GM13977 (cell line): ENCODE measurements at places on chromosomes 1 and 21.

DNA sequence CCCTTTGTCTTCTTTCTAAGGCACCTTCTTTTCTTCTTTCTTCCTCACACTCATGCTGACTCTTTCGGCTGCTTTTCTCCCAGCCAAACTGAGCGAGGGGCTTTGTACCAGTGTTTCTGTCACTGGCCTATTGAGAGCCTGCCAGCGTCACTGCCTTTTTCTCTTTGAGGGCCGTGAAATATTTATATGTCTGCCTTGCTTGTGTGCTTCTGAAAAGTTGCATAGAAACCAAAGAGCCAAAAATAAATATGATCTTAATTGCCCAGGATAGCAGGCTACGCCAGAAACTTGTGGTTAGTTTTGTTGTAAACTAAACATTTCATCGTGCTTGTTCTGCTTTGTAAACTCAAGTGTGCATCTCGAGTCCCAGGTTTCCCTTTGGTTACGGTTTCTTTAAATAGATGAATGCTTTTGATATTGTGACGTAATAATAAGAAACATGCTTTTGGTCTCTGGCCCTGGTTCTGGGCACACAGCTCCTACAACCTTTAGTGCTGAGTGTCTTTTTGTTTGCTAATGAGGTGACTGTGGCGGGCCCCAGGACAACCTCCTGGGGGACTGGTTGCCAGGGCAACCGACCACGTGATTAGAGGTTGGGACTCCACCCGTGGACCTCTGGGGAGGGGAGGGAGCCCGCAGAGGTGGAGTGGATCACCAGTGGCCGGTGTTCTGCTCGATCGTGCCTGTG, 10.8 kb downstream of the SLC37A1 start:
- peak; percentile 83 for DNase-seq

DNA sequence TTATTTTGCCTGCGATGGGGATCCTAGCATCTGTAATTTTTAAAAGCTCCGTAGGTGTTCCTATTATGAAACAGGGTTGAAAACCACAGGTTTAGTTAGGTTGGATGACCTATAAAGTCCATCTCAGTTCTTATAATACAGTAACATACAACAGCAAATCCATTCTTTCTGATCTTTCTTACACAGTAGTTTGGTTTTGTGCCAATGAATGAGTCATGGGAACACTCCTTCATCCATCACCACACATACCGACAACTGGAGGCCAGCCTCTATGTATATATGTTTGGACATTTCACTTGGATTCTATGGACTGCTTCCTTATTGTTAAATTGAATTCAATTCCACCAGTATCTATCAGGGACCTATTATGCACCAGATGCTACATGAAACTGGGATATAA, 118.4 kb upstream of the L1TD1 start:
- DNase-seq, result no peak

DNA sequence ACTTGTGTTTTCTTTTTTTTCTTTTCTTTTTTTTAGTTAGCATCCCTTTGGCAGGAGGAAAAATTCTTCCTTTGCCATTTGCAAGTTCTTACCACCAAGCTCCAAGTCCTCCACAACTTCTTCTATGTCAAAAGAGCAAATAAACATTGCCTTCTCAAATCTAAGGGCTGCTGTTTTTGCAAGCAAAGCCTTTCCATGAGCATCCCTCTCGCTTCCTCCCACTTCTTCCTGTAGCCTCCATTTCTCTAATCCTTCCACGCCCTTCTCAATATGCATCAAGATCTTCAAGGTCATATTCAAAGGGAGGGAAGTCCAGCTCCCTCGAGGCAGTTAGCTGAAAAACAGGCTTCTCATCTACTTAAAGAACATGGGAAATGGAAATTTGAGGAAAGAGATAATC, 147.1 kb downstream of the ADSS2 start:
- no peak for DNase-seq

DNA sequence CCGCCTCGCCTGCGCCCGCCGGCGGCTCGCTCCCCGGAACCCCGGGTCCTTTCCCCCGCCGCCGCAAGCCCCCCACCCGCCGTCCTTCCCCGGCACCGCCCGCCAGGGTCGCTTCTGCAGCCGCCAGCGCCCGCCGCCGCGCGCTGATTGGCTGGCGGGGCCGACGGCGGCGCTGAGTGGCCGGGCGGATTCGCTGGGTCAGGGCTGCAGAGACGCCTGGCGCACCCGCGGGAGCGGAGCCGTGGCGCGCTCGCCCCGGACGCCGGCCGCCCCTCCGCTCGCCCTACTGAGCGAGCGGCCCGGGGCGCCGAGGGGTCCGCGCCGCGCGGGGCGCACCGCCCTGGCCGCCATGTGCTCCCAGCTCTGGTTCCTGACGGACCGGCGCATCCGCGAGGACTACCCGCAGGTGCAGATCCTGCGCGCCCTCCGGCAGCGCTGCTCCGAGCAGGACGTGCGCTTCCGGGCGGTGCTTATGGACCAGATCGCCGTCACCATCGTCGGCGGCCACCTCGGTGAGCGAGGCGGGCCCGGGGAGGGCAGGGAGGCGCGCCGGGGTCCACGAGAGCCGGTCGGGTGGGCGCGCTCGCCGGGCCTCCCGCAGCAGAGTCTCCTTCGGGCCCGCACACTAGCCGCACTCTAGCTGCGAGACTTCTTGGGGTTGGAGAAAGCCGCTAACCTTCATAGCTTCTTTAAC, at the start of gene RIMKLA:
Gene RIMKLA, plus strand, starts transcription at position 207 of the 694 bp plus-strand sequence. Its CDS starts 143 bp downstream, at position 350.
- DNase-seq, result peak; percentile 95

- DNase-seq, result no peak
Observed at GRCh38 chr1:220768126-220768601, 18.5 kb upstream of the MTARC1 start.

GRCh38 chr1:158087320-158087927, 93.3 kb upstream of the CD1D start:
- peak; percentile 81 for DNase-seq

DNA sequence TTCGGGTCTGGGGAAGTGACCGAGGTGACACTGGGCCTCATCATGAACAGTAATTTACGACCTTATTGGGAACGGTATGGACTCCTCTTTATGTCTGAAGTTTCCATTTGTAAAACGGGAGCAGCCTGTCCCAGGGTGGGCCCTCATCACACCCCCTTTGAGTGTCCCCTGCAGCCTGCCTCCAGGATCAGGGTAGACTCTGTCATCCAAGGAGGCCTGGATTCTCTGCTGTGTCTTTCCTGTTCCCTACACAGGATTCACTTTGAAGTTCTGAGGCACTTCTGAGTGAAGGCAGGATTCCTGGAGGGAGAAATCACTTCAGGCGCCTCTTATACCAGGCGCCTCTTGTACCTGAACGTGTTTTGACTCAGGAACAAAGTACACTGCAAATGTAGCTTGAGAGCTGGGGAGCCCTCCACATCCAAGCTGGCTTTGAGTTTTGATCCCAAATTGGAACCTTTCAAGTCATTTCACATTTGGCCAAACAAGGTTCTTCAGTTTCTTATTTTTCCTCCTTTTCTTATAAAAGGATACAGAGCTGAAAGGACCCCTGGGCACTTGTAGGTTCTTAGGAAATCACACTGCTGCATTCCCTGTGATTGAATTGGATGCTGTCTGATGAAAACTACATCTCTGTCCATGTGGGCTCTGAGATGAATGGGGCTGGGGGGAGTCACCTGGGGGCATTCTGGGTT, 106.0 kb downstream of the SUSD4 start:
- no peak for DNase-seq
